Endodermal cell (in vitro differentiated cells): ENCODE measurements at places on chromosomes 11 and 22. TPM values are rescaled to one million over a fixed set of nuclear protein-coding genes. Genes with fewer than 3 reads are reported as not detected.

- no peak overlapping the region for H3K27ac ChIP-seq
- no peaks in the 10 kb centered on the region for H3K4me1 ChIP-seq
- no peaks in the 10 kb centered on the region for H3K27me3 ChIP-seq
- no peak overlapping the region for H3K4me3 ChIP-seq
- no peaks in the 10 kb centered on the region for H3K36me3 ChIP-seq
These were observed 240.2 kb downstream of the MN1 start for GRCh38 chr22:27561286-27561904.

- H3K4me3 ChIP-seq, result no peak overlapping the region
- DNase-seq, result peak; percentile 72
- peak overlapping the region; percentile 27 for H3K27ac ChIP-seq
- H3K36me3 ChIP-seq, result peaks cover 9% of the 10 kb centered on the region
- H3K4me1 ChIP-seq, result peaks cover 25% of the 10 kb centered on the region
- H3K27me3 ChIP-seq, result no peaks in the 10 kb centered on the region
These were observed 11.3 kb downstream of the VPS37C start for GRCh38 chr11:61149624-61150615.

- DNase-seq, result no peak
- no peak overlapping the region for H3K27ac ChIP-seq
- H3K27me3 ChIP-seq, result no peaks in the 10 kb centered on the region
- no peaks in the 10 kb centered on the region for H3K4me1 ChIP-seq
These were observed 85.2 kb upstream of the FGF3 start for GRCh38 chr11:69904161-69904973.

Gene CFAP300
- 3.5 to 5.2 TPM (median 3.6 TPM) in 3 replicates for total RNA-seq

Gene SHANK3
- 9.4 to 11.4 TPM (median 10.3 TPM) in 3 replicates for total RNA-seq

DNA sequence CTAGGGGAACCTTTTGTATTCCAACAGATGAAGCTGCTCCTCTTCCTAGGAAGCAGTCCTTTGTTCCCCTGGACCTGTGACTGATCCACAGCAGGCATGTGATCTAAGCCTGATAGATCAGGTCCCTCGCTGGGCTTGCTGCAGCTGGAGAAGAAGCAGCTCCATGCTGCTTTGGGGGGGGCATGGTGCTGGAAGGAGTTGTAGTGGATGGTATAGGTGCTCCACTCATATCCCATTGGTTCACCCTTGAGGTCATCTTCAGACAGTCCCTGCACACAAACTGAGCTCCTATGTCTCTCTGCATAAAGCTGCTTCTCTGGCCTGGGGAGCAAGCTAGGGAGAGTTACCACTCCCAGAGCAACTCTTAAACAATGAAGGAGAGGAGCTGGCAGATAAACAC is 9.5 kb upstream of the RIC3 start:
- H3K4me1 ChIP-seq, result peaks cover 4% of the 10 kb centered on the region
- H3K27me3 ChIP-seq, result no peaks in the 10 kb centered on the region
- peak; percentile 59 for DNase-seq
- no peak overlapping the region for H3K27ac ChIP-seq
- no peaks in the 10 kb centered on the region for H3K36me3 ChIP-seq
- no peak overlapping the region for H3K4me3 ChIP-seq

Gene OPCML
- total RNA-seq, result 0.49 to 1.2 TPM in 2 of 3 replicates, not detected in the other

DNA sequence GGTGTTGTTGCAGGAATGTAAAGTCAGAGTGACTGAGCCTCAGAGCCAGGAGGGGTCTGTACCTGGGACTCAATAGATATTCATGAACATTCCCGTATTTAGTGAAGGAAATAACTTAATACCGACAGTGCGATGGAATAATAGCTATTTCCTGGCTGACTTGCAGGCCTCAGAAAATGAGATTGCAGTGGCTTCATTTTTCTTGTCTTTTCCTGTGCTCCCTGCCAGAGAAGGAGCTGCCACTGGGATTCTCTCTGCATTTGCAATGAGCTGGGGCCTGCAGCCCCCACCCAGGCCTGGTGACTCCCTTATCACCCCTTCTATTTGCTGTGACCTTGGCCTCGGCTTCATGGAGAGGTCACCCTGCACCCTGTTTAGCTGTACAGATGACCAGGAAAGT is 173.4 kb downstream of the MIAT start:
- H3K4me3 ChIP-seq, result no peak overlapping the region
- no peaks in the 10 kb centered on the region for H3K36me3 ChIP-seq
- no peaks in the 10 kb centered on the region for H3K27me3 ChIP-seq
- H3K4me1 ChIP-seq, result peaks cover 2% of the 10 kb centered on the region
- H3K27ac ChIP-seq, result no peak overlapping the region
- no peak for DNase-seq

GRCh38 chr11:108960501-108960900 is 295.6 kb downstream of the DDX10 start:
- H3K36me3 ChIP-seq, result no peaks in the 10 kb centered on the region
- H3K27ac ChIP-seq, result no peak overlapping the region
- no peak overlapping the region for H3K4me3 ChIP-seq
- no peaks in the 10 kb centered on the region for H3K27me3 ChIP-seq
- peak; percentile 78 for DNase-seq

- no peaks in the 10 kb centered on the region for H3K4me1 ChIP-seq
- DNase-seq, result peak; percentile 57
- H3K27ac ChIP-seq, result no peak overlapping the region
- no peaks in the 10 kb centered on the region for H3K27me3 ChIP-seq
- no peaks in the 10 kb centered on the region for H3K36me3 ChIP-seq
These were observed 6.1 kb upstream of the STIM1 start for GRCh38 chr11:3849297-3849874.

DNA sequence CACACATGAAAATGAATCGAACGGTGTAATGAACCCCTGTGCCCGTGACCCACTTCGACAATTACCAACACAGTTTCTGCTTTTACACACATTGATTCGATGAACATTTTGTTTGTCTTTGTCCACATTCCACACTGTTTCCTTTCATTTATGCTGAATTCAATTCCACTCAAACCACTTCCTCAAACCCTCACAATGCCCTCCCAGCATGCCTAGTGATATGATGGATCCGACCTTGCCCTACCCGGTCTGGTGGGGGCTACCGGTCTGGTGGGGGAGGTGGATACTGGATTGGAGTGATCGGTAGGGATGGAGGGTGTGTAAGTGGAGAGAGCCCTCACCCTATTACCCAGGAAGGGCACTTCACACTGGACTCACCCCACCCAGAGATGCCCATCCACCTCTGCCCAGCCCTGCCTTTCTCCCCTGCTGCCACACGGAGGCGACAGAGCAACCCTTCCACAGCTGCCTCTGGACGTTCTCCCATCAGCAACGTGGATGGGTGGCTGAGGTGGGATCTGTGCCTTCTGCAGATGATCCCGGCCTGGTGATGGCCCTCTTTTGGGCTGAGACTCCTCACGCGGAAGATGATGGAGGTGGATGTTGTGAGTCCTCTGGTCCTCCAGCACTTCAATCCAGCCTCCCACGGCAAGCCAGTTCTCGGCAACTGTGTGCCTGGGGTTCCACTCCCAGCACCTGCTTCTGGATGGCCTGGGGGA is 33.0 kb upstream of the P2RY2 start:
- H3K4me1 ChIP-seq, result no peaks in the 10 kb centered on the region
- H3K27me3 ChIP-seq, result no peaks in the 10 kb centered on the region
- H3K4me3 ChIP-seq, result no peak overlapping the region

DNA sequence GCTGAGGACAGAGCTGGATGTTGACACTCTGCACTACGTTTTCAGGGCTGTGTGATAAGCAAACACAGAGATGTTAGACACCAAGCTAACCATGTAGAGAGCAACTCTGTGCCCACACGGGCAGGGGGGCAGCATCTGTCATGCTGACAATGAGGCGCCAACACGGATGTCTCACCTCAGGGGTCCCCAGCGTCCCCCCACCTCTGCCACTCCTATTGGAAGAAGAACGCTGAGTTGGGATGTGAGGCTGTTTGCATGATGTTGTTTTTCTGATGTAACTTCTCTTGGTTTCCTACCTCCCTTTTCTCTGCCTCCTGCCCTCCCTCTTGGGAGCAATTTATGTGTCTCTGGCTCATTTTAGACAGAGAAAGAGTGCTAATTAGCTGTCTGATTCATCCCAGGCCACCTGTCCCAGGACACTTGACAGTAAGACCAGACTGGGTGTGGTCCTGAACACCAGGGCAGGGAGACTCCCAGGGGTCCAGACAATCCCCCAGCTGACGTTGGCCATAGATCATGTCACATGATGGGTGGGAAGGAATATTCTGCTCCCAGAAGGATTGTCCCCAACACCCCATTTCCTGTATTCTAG is 89.2 kb upstream of the NCAM1 start:
- no peak overlapping the region for H3K4me3 ChIP-seq
- H3K27me3 ChIP-seq, result no peaks in the 10 kb centered on the region
- peak overlapping the region; percentile 72 for H3K27ac ChIP-seq
- no peaks in the 10 kb centered on the region for H3K4me1 ChIP-seq
- H3K36me3 ChIP-seq, result no peaks in the 10 kb centered on the region

- no peak overlapping the region for H3K4me3 ChIP-seq
- no peaks in the 10 kb centered on the region for H3K27me3 ChIP-seq
- H3K27ac ChIP-seq, result no peak overlapping the region
- peaks cover 4% of the 10 kb centered on the region for H3K4me1 ChIP-seq
- no peak for DNase-seq
- no peaks in the 10 kb centered on the region for H3K36me3 ChIP-seq
These were observed 458.4 kb downstream of the MIAT start for GRCh38 chr22:27115816-27116256.

- peaks cover 14% of the 10 kb centered on the region for H3K4me1 ChIP-seq
- no peak overlapping the region for H3K4me3 ChIP-seq
- no peaks in the 10 kb centered on the region for H3K36me3 ChIP-seq
- H3K27me3 ChIP-seq, result peaks cover 18% of the 10 kb centered on the region
These were observed 8.5 kb upstream of the ME3 start for GRCh38 chr11:86680716-86681482.

- no peak for DNase-seq
- peak overlapping the region; percentile 92 for H3K4me3 ChIP-seq
- H3K4me1 ChIP-seq, result peaks cover 2% of the 10 kb centered on the region
- peaks cover 49% of the 10 kb centered on the region for H3K36me3 ChIP-seq
These were observed 2.0 kb downstream of the DHCR7 start for GRCh38 chr11:71446150-71446549.

Gene GLYAT
- total RNA-seq, result not detected in 3 replicates

- H3K4me3 ChIP-seq, result no peak overlapping the region
- H3K4me1 ChIP-seq, result peaks cover 8% of the 10 kb centered on the region
- H3K36me3 ChIP-seq, result no peaks in the 10 kb centered on the region
- no peak for DNase-seq
- H3K27me3 ChIP-seq, result no peaks in the 10 kb centered on the region
These were observed 70.5 kb downstream of the PKNOX2 start for GRCh38 chr11:125235071-125235471.

Gene KRTAP5-1
- not detected in 3 replicates for total RNA-seq

Gene MUC2
- total RNA-seq, result not detected in 3 replicates

- no peaks in the 10 kb centered on the region for H3K4me1 ChIP-seq
- no peaks in the 10 kb centered on the region for H3K36me3 ChIP-seq
- no peak overlapping the region for H3K4me3 ChIP-seq
- H3K27me3 ChIP-seq, result no peaks in the 10 kb centered on the region
These were observed 11.6 kb upstream of the OLFML1 start for GRCh38 chr11:7473717-7474116.

GRCh38 chr11:127825183-127825582 is 762.2 kb downstream of the ETS1 start:
- H3K36me3 ChIP-seq, result no peaks in the 10 kb centered on the region
- H3K27me3 ChIP-seq, result no peaks in the 10 kb centered on the region
- H3K4me3 ChIP-seq, result no peak overlapping the region
- no peak overlapping the region for H3K27ac ChIP-seq
- peaks cover 3% of the 10 kb centered on the region for H3K4me1 ChIP-seq

GRCh38 chr11:79168530-79169110 is 272.2 kb downstream of the TENM4 start:
- no peaks in the 10 kb centered on the region for H3K36me3 ChIP-seq
- H3K27me3 ChIP-seq, result no peaks in the 10 kb centered on the region
- no peak overlapping the region for H3K4me3 ChIP-seq
- no peak overlapping the region for H3K27ac ChIP-seq

DNA sequence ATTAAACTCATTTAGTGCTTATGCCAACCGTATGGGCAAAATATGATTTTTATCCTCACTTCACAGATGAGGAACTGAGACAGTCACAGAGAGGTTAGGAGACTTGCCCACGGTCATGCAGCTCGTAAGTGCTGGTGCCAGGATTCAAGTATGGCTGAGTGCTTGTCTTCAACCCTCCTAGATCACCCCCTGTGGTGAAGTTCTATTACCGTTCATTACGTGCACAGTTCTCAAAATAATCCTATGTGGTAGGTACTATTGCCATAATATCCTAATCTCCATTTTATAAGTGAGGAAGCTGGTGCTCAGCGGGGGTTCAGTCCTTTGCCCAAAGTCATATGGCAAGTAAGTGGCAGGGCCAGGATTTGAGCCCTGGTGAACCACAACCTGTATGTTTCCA is 1.5 kb downstream of the MIEF1 start:
- no peak overlapping the region for H3K27ac ChIP-seq
- H3K4me3 ChIP-seq, result peak overlapping the region; percentile 96
- H3K36me3 ChIP-seq, result peaks cover 51% of the 10 kb centered on the region

Gene PRAME
- total RNA-seq, result not detected in 2 replicates

Gene MIOX
- not detected in 3 replicates for total RNA-seq

Gene PNPLA5
- 0.59 to 0.73 TPM (median 0.63 TPM) in 3 replicates for total RNA-seq
